Effector CD4-positive, alpha-beta T cell (primary cell): ENCODE measurements at places on chromosomes 11 and 22.

DNA sequence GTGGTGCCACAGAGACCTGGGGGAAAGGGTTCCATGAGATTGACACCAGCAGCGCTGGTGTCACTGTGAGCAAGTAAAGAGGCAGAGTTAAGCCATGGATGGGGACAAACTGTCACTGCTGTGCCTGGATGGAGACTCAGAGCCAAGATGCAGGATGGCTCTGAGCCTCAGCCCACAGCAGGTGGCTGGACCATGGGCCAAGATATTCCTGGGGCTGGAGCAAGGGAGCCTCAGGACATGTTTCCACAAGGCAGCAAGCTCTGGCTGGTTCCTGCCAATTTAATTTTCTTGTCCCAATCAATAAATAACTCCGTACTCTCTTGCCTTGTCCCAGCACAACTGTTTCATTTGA lies 23.0 kb downstream of the MYO18B start:
- no peak for DNase-seq

GRCh38 chr11:111528557-111528956 lies 12.0 kb upstream of the LAYN start:
- DNase-seq, result no peak

GRCh38 chr11:35321532-35322317 lies 97.6 kb downstream of the SLC1A2 start:
- no peak for DNase-seq

GRCh38 chr11:116257092-116257491 lies 515.7 kb downstream of the BUD13 start:
- DNase-seq, result no peak

- no peak for DNase-seq
These were observed 106.1 kb upstream of the CLMP start for GRCh38 chr11:123301013-123301591.

DNA sequence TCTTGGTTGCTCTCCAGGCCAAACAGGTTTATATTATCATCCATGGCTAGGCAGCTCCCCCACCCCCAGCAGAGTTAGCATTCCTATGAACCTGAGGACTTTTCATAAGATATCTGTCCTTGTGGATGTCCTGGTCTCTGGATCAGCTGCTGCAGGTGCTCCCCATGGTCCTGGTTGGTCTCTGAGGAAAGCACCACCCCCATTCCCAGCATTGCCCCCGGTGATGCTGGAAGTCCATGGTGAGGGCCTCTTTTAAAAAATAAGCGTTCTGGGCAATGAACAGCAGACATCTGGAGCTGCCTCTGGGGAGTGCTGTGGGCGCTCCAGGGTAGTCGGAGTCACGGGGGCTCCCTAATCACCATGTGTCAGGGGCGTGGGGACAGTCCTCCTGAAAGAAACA lies 26.6 kb downstream of the DKK3 start:
- DNase-seq, result no peak

DNA sequence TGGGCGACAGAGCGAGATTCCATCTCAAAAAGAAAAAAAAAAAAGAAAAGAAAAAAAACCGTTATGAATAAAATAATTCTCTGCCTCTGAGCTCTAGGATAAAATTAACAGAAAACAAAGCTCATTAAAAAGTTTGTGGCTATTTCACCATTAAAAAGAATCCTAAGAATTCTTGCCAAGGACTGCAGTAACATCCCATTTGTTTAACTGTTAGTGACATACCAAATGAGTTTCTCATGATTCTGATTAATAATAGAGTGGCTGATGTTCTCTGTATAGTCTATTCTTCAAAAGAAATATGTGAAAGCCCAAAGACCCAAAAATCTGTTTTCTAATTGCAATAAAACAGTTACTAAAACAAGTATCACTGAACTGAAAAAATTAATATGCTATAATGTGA lies 19.7 kb downstream of the CLNS1A start:
- no peak for DNase-seq

- DNase-seq, result no peak
These were observed 134.0 kb upstream of the TEAD1 start for GRCh38 chr11:12540075-12540680.
